Stimulated activated CD4-positive, alpha-beta T cell treated with anti-CD3 and anti-CD28 coated beads, Interleukin-1b, Interleukin-23, amount 100 ng/mL, for 24 hours (primary cell): ENCODE measurements at places on chromosomes 2 and 18.

- DNase-seq: no peak
These were observed 159.9 kb downstream of the CTIF start for GRCh38 chr18:48698707-48699106.

- DNase-seq: no peak
These were observed 362.7 kb upstream of the SLC8A1 start for GRCh38 chr2:40814616-40815015.

- DNase-seq: no peak
These were observed 327.1 kb downstream of the CMPK2 start for GRCh38 chr2:6538607-6539006.

GRCh38 chr2:237724811-237725478 is 73.6 kb upstream of the RBM44 start:
- no peak for DNase-seq

- no peak for DNase-seq
These were observed 20.6 kb downstream of the ERMN start for GRCh38 chr2:157304811-157305722.

- no peak for DNase-seq
These were observed 247.3 kb downstream of the DSEL start for GRCh38 chr18:67269206-67269605.

- DNase-seq: no peak
These were observed 2.2 kb downstream of the TXNDC2 start for GRCh38 chr18:9887992-9888391.

DNA sequence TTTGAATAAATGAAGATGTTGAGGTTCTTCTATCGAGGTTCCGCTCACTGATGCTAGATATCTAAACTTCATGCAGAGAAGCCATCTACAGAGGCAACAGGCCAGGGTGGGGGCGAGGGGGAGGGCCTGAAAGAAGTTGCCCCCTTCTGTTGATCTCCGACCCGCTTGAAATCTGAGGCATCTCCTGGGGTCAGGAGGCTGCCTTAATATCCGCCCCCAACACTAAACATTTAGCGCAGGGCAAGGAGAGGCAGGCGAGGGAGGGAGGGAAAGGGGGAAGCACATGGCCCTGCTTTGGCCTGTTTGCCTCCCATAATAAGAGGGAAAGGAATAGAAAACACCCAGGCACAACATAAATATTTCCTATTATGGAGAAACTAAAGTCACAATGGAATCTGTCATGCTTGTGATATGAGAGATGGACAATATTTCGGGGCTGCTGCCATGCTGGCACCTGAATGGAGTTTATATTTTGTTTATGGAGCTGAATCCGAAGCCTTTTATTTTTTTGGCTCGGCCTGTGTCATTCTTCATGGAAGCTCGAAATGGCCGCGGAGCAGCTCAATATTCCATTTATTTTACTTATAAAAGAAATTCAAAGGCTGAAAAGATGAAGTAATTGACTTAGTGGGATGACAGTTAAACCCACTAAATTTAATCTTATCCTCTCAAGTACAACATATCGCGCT is 221.1 kb downstream of the INSIG2 start:
- DNase-seq: no peak

DNA sequence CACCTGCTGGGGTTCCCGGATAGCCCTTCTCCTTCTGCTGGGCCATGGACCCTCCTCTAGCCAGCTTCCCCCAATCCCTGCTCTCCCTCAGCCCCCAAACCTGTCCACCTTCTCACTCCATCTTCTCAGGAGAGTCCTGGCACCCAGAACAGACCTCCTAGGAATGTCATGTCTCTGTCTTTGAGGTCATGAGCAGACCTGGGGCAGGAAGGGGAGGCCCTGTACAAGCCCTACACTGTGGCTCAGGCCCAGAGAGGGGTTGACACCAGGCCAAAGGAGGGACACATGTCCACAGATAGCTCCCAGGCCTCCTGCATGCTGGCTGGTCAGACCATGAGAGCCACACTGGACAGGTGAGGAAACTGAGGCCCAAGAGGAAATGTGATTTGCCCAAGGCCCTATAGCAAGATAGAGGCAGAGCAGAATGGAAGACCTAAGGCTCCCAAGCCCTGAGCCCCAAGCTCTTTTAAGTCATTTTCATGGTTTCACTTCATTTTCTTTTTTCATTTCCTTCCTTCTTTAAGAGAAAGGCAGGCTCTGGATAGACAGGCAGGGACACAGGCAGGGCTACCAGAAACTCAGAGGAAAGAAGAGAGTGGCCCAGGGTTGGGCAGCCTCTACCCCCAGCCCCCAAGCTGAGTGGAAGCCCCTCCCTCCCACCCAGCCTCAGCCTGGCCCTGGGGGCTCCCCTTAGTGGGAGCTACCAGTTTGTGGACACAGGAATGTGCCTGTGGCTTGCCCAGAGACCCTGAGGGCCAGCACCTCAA is 159.7 kb downstream of the SMAD7 start:
- no peak for DNase-seq

GRCh38 chr2:234355808-234356365 is 141.0 kb downstream of the ARL4C start:
- DNase-seq: no peak

DNA sequence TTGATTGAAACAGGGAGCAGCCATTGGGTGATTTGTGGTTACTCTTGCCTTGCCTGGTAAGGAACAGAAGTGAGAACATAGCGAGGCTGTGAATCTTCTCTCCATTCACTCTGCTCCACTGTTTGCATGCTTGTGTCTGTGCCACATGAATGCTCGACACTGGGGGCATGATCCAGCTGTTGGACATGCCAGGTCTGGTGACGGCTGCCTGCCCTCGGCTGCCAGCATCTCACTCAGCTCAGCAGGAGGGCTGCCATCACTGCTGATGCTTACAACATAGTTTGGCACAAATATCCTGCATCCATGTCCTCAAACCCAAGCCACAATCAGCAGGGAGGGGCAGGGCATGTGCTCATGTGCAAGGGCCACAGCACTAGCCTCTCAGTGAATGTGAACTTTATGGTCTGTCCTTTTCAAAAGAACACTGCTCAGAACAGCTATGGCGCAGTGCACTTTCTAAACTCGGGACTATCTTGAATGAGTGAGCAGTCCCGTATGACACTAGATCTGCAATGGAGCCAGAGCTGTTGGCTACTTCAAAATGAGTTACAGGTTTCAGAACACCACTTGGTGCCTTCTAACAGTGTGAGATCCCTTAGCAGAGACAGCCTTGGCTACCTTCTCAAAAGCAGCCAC is 126.3 kb downstream of the NRP2 start:
- DNase-seq: no peak

- DNase-seq: no peak
These were observed 799.0 kb downstream of the DCDC2C start for GRCh38 chr2:4502230-4502843.

GRCh38 chr2:36781907-36782720 is 85.6 kb downstream of the VIT start:
- no peak for DNase-seq

DNA sequence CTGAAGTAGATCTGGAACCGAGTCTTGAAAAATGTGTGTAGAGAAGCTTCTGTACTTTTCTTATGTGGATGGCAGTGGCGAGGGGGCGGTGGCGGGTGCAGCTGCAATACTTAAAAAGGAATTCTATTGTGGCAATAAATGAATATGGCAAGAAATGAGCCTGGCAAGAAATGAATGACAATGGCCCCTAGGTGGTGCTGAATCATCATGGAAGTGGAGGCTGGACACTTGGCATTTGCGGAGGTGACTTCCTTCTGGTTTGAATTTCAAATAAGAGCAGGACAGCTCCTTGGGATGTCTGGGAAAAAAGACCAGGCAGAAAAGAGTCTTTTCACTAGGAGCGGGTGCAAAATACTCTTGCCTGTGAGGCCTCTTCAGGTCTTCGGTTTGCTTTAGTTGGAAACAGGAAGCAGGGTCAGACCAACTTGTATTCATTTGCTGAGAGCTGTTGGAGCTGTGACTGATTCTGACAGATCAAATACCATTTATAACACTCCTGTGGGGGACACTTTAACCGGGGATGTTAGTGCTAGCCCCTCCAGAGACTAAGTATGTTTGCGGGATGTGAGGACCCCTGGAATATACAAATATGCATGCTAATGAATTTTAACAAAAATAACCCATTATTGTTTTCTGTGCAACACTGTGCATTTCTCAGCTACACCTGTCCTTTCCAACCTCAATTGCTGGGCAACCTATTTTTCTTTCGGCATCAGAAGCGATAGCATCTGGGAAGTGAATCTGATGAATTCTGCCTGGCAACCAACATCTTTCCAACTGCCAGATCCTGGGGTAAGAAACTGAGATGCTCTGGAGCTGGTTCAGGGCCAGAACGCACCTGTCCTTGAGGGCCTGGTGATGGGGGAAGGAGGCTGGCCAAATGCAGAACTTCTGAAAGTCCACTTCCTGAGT is 35.4 kb downstream of the FASTKD2 start:
- DNase-seq: peak; percentile 14

- no peak for DNase-seq
These were observed 467.9 kb upstream of the SYT4 start for GRCh38 chr18:43744960-43745745.

GRCh38 chr2:143230506-143231253 is 101.5 kb downstream of the ARHGAP15 start:
- no peak for DNase-seq

DNA sequence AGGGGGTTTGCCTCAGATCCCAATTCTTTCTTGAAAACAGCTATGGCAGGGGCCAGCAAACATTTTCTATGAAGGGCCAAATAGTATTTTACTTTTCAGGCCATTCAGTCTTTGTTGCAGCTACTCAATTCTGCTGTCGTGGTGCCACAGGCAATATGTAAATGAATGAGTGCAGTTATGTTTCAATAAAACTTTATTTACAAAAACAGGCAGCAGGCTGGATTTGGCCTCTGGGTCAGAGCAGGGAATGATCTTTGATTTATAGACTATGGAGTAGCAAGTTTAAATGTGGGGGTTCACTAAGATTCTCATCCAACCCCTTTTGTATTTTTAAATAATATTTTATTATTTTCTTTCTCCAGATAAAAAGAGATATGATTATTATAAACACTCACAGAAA is 72.4 kb downstream of the IRS1 start:
- no peak for DNase-seq

DNA sequence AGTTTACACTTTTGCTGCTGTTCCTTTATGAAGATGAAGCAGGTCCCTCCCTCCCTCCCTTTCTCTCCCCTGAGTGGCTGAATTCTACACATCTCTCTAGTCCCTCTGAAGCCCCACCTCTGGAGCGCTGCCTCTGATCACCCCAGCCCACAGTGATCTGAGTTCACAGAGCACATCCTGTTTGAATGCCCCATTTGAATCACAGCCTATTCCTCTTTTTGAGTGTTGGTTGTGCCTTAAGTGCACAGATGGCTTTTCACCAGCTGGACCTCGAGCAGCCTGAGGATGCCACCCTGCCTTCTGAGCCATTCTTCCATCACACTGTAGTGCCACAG is 87.1 kb downstream of the ITGB1BP1 start:
- DNase-seq: no peak

DNA sequence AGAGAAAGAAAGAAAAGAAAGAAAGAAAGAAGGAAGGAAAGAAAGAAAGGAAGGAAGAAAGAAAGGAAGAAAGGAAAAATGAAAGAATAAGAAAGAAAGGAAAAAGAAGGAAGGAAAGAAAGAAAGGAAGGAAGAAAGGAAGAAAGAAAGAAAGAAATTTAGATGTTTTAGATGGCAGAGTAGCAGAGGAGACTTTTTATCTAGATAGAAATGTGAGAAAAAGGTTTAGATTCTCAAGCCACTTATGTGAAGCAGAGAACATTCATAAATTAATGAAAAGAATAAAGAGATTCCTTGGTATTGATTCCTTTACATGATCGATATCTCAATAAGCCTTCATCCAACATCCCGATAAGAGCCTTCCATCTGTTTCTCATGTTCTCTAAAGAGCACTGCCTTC is 513.5 kb downstream of the CNTNAP5 start:
- DNase-seq: no peak

- no peak for DNase-seq
These were observed 101.6 kb upstream of the MAP4K3 start for GRCh38 chr2:39538718-39539117.

GRCh38 chr2:73176881-73177644 is 25.3 kb upstream of the NOTO start:
- peak; percentile 87 for DNase-seq

DNA sequence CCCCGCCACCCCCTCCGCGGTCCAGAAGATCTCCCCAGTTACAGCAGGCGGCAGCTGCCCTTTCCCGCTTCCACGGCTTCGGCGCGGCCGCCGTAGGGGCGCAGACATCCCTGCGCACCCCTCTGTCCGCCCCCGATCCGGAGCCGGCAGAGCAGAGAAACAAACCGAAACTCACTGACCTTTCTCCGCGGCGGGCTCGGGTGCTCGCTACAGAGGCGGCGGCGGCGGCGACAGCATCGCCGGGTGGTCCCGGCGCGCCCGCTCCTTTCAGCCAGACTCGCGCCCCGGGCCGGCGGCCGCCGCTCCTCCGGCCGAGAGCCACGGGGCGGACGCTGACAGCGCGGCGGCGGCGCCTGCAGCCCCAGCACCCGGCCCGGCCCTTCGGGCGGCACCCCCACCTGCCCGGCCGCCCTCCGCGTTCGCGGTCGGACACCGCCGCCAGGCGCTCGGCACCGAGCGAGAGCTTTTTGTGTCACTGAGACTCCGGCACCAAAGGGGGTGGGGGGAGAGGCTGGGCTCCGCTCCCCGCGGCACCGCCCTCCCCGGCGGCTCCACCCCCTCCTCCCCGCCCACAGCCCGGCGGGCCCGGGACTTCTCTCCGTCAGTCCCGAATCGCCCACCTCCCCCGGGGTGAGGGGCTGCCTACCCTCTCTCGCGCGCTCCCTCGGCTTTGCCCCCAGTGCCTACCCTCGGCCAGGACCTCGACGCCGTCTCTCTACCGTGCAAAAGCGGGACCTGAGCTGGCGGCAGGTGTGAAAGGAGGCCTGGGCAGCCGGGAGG is 1.4 kb upstream of the RNF152 start:
- peak; percentile 50 for DNase-seq

DNA sequence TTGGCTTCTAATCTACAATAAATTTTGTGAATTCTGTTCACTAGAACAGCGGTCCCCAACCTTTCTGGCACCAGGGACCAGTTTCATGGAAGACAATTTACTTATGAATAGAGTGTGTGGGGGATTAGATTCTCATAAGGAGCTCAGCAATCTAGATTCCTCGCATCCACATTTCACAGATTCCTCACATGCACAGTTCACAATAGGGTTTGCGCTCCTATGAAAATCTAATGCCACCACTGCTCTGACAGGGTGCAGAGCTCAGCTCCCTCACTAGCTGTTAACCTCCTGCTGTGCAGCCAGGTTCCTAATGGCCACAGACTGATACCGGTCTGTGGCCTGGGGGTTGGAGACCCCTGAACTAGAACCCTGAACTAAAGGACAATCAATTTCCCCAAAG is 1568.6 kb upstream of the NXPH2 start:
- no peak for DNase-seq

GRCh38 chr18:56240405-56240804 is 398.0 kb downstream of the TXNL1 start:
- DNase-seq: no peak

- DNase-seq: no peak
These were observed 6.0 kb downstream of the SLC39A10 start for GRCh38 chr2:195663007-195663406.

- DNase-seq: no peak
These were observed 119.6 kb downstream of the FEZ2 start for GRCh38 chr2:36478332-36478738.

GRCh38 chr18:46343931-46344372 is 239.8 kb downstream of the HAUS1 start:
- peak; percentile 33 for DNase-seq

- no peak for DNase-seq
These were observed 46.4 kb downstream of the MTA3 start for GRCh38 chr2:42614838-42615237.
